CD4-positive, alpha-beta T cell treated with Interleukin-4 for 4 hours (primary cell): ENCODE measurements at places on chromosomes 16 and 17.

DNA sequence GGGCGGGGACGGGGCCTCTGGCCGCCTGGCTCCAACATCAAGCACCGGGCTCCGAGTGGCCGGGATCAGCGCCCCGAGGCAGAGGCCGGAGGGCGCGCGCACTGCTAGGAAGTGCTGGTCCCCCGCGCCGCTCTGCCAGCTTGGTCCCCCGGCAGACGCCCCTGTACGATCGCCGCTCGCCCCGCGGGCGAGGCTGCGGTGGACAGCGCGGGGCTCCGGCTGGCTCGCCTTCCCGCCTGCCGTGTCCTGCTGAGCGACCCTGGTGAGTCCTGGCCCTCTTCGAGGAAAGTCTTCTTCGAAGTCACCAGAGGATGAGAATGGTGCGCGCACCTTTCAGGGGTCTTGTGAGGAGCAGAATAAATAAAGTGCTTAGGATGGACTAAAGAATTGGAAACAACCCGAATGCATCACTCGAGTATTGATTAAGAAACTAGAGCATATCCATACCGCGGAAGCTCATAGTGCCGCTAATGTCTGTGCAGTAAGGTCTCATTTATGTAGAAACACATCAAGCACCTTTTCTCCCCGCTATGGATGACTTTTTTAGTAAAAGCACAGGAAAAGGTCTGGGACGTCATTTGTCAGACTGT, 392 bp downstream of the ZNF213 start:
- no peak for DNase-seq

GRCh38 chr16:50037662-50038220, 12.7 kb downstream of the CNEP1R1 start:
- DNase-seq = no peak

GRCh38 chr17:47726796-47727703, 6.0 kb upstream of the TBX21 start:
- no peak for DNase-seq

DNA sequence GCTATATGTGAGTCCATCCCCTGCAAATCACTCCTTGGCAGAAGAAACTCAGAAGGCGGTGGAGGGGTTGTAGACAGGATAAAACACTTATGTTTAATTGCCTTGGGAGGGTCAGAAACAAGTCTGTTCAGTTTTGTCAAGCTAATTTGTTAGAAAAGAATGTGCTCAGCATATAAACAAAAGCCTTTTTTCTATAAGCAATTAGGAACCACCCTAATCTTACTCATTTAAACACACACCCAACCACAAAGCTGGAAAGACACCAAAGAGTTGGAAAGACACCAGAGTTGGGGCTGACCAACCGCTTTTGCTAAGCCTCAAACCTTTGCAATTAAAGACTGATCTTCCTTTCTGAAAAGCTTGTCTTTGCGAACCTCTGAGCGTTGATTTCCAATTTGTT, 439.2 kb upstream of the ERCC4 start:
- no peak for DNase-seq

DNA sequence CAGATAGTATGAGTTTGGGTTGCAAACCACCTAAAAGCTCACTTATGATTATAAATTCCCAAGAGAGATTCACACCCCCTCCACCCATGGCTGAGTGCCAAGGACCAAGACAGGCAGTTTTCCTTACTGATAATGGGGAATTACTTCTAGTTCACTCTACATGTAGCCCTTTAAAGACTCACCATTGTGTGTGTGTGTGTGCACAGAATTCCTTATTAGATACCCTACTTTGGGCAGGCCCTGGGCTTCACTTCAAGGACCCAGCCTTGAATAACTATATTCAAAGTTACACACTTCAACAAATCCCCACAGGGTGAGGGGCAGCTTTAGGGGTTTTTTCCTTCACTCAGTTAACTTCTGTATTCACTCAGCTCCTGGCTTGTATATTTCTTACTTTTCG, 143.5 kb downstream of the MYO1D start:
- no peak for DNase-seq

DNA sequence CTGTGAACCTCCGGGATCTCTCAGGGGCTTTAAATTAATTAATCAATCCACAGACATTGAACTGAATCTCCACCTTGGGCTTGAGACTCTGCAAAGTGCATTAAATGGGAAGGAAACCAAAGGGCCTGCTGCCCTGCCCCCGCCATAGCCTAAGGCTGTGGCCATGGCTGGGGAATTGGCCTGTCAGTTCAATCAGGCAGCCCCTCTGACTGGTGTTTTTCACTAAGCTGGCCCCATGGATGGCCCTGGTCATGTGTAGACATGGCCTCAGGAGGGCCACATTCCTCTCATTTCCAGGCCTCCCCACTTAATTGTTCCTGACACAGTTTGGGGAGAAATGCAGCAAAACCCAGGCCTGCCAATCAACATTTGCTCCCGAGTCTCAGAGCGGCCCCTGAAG, 499.8 kb downstream of the WWOX start:
- DNase-seq = no peak

GRCh38 chr17:11182430-11182829, 58.6 kb upstream of the SHISA6 start:
- DNase-seq = no peak

DNA sequence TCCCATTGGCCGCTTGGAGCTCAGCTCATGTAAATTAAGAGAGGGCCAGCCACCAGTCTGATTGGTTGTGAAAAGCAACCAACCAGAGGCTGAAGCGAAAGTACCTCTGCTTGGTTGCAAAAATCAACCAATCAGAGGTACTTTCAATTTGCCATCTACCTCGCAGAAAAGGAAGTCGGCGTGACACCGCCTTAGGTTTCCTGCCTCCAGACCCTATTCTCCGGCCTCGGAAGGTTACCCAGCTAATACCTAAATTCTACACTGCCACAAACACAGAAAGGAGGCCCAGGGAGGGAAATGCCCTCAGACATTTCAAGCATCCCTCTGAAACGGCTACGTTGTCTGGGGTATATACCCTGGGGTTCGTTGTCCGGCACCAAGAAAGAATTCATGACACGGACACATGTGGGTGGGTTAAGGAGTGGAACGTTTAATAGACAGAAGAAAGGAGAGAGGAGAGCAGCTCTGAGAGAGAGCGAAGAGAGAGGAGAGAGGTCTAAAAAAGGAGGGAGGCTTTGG, 481.3 kb downstream of the TMEM114 start:
- no peak for DNase-seq

GRCh38 chr16:68760671-68761275, 23.7 kb downstream of the CDH1 start:
- peak; percentile 18 for DNase-seq

- no peak for DNase-seq
Measured at GRCh38 chr17:43988301-43988700, 16.1 kb upstream of the NAGS start.

DNA sequence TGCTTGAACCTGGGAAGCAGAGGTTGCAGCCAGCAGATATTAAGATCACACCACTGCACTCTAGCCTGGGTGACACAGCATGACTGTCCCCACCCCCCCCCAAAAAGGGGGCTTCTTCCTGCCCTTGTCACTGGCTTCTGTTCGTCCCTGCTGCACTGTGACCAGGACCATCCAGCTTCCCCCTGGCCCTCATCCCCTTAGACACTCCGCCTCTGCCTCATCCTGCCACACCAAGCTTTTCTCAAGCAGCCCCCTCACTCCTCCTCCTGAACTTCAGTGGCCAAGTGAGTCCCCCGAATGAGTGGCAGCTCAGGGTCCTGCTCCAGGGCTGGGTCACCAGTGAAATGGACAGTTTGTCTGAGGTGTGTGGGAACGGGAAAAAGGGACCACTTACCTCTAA, 177.3 kb downstream of the CPPED1 start:
- DNase-seq = no peak

DNA sequence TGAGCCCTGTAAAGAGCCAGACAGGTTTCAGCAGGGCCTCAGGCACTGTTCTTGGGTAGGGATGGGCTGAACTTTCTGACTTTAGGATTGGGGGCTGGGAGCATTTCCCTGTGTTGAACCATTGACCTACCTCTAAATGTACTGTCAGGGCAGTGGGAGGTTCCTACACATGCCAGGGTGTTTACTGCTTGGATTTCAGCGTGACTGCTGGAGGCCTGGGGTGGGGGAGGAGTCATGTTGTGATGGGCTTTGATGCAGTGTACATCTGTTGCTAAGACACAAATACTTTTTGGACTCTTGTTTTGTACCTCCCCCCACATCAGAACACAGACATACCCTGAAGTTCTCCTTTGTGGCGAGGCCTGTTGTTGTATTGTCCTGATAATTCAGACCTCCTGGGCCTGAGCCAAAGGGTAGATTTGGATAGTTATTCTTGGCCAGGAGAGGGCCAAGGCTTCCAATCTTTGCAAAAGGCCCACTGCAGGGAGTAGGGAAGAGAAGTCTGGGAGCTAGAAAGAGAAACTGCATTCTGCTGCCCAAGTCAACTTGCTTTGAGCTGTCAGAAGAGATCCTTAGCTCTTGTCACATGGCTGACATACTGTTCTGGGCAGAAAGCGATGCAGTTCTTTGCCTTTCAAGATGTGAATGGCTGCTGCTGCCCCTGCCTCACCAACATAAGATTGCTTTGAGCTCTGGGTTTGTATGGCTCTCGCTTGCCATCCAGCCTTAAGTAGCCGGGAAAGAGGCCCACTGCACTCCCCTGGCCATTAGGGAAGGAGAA, 3.7 kb downstream of the NFE2L1 start:
- DNase-seq = peak; percentile 21

DNA sequence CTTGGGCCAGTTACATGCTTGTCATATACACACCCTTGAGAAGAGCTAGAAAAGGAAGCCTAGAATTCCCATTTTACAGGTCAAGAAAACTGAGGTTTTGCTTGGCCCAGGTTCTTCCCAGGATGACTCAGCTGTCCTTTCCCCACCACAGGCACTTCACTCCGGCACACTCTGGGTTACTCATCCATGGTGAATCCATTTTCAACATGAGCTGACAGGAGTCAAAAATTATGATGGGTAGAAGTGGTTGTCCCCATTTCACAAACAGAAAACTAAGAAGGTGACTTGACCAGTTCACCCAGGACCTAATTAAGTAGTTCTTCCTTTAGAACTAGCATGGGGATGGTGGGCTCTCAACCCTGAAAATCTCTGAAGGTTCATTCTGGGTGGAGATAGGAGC, 67.2 kb downstream of the USP22 start:
- DNase-seq = no peak

DNA sequence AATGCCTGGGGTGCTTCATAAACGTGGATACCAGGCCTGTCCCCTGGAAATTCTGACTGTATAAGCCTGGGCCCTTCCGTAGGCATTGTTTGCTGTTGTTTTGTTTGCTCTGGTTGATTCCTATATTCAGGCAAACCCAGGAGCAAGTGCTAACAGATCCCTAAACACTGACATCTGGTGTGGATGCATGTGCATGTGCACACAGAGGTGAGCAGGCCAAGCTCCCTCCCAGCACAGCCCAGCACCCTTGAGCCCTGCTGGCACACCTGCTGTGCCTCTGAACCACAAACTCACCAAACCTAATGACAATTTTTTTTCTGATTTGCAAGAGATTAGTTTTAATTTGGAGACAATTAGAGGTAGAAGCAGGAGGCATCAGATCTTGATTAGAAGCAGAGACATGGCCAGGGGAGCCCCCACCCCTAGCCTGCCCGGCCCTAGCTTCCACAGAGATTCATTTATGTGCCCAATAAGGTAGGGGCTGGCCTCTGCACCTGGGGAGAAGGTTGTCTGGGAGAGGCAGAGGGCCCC, 40.4 kb downstream of the TMEM132E start:
- no peak for DNase-seq

- no peak for DNase-seq
Measured at GRCh38 chr17:81844327-81844851, 9.5 kb upstream of the PPP1R27 start.

GRCh38 chr16:56861092-56861610, 3.9 kb upstream of the SLC12A3 start:
- DNase-seq = no peak

- DNase-seq = no peak
Measured at GRCh38 chr17:40818343-40818732, 4.1 kb downstream of the KRT10 start.

DNA sequence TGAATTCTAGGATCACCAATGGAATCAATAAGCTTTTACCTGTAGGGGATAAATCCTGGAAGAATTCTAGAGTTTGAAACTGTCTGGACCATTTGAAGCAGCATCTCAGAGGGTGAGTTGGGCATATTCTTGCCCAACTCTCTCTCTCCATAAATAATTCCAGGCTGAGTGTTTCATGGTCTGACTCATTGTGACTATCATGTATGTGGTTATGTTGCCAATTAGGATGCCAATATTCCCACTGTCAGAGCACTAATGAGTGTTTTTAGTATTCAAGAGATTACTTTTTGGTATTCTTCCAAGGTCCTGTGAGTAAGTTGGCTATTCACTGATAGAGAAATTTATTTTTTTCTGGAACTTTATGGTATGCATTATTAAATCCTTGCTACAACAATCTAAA, 456.9 kb downstream of the TOX3 start:
- no peak for DNase-seq

- DNase-seq = peak; percentile 87
Measured at GRCh38 chr16:81616321-81617020, 162.6 kb upstream of the PLCG2 start.

DNA sequence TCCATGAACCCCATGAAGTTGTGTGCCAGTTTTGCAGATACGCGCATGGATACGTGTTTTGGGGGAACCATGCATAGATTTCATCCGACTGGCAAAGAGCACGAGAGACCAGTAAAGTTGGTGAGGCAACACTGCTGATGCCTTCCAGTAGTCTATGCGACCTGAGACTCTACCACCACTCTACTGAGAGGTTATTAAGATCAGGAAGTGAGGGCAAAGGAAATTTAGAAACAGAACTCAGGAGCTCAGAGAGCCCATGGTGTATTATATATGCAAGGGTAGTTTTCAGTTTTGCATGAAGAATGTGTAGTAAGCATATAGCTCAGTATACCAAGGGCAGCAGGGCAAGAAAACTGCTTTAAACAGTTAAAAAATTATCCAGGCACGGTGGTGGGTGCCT, 4.2 kb downstream of the SLX4 start:
- DNase-seq = no peak

- no peak for DNase-seq
Measured at GRCh38 chr16:72999541-73000019, 48.3 kb downstream of the ZFHX3 start.

DNA sequence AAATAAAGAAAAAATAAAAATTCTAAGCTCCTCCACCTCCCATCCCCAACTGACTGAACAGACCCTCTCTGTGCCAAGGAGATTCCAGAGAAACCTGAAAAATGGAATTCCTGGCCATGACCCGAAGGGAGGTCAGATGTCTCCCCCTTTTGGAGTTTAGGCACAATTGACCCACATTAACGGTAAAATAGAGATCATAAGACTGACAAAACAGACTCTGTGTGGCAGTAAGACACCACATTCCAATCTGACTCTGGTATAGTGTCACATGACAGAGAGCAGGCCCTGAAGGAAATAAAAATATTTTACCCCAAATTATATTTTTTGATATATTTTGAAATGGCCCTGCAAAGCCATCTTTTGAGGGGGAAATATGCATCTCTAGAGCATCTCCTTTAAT, 115.1 kb upstream of the ZKSCAN2 start:
- DNase-seq = no peak

DNA sequence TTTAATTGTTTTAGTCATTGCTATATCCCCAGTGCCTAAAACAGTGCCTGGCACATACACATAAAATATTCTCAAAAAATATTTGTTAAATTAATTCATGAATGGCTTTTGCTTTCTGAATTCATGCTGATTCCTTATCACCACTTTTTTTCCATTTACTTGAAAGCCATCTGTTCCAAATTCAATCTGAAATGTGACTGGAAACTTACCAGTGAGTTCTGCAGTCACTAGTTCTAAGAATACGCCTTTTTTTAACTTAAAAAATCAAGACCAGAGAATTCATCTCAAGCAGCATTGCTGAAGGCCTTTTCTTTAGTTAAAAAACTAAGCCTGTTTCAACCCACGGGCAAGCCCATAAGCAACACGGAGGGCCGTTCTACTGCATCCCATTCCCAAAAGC, 114.0 kb upstream of the ERCC4 start:
- no peak for DNase-seq

- DNase-seq = no peak
Measured at GRCh38 chr17:80364091-80364691, 50.8 kb upstream of the ENDOV start.
